Kidney epithelial cell (primary cell): ENCODE measurements at places on chromosomes 4 and X. TPM values are rescaled to one million over a fixed set of nuclear protein-coding genes. Genes with fewer than 3 reads are reported as not detected.

GRCh38 chr4:178871476-178871875 lies 1429.2 kb upstream of the AGA start:
- DNase-seq: no peak

DNA sequence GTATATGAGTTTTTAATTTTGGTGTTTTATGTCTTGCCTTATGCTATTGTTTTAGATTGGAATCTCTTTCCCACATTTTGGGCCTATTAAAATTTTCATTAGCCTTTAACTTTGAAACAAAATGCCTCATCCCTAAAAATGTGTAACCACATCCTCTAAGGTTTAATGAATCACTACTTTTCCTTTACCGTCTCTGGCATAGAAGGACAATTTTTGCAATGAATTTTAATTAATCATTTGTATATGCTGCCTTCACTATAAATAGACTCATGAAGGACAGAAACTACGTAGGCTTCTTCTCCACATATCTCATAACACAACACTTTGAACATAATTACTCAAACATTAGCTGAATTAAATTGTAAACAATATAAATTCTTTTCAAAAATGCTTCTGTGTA lies 421.5 kb downstream of the NLGN4X start:
- DNase-seq: no peak

DNA sequence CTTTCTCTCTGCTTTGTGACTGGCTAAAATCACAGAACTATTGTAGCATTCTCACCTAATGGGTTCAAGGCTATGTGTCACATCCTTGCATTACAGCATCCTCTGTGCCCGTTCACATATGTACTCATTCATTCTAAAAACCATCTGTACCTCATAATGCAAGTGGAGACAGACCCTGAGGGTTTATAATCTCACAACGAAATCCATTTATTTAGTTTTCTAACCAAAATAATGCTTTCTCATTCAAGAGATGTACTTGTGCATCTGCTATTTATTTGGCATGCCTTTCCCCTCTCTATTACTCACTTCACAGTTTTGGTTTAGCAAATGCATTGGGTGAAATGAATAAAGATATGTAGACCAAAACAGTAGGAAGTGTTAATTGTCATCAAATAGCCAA lies 261.5 kb downstream of the DCHS2 start:
- no peak for DNase-seq

GNRHR gene
- total RNA-seq: not detected in 2 replicates

GRCh38 chr4:18020671-18021469 lies 685 bp downstream of the LCORL start:
- peak; percentile 38 for DNase-seq

GRCh38 chr4:98305576-98305975 lies 44.4 kb downstream of the RAP1GDS1 start:
- no peak for DNase-seq

DNA sequence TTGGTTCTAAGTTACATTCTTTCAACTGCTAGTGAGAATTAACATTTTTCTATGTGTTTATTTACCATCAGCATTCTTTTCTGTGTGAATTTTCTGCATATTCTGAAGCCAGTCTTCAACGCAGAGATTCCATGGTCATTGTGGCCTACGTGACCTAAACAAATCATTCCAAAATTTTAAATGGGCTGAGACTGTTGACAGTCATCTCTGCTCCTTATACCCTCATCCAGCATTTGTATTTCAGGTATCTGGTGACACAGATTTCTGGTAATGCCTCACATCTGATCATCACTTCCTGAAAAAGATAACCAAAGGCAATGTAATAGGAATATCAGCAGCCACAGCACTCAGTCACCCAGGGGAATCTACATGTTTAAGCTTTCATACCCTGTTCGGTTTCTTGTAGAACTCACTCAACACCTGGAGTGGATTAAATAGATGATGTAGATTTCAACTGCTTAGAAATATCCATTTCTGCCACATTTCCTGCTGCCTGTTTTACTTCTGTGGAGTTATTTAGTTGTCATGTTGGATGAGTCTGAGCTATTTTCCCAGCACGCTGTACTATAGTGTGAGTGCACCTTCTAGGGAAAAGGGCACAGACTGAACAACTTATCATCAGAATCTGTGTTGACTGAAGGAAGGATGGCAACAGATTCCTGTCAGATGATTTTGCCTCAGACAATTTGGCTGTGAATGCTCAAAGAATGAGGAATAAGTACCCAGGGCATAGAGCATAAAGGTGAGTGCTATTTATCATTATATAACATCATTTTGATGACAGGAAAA lies 73.0 kb upstream of the HPGD start:
- DNase-seq: no peak

GRCh38 chr4:56215141-56215783 lies 172.0 kb downstream of the AASDH start:
- DNase-seq: no peak
